ENCODE measurements at places on chromosomes 13 and 19.

- DNase-seq: peak; percentile 90
Measured at GRCh38 chr19:3687774-3688706, 12.2 kb downstream of the PIP5K1C start.

DNA sequence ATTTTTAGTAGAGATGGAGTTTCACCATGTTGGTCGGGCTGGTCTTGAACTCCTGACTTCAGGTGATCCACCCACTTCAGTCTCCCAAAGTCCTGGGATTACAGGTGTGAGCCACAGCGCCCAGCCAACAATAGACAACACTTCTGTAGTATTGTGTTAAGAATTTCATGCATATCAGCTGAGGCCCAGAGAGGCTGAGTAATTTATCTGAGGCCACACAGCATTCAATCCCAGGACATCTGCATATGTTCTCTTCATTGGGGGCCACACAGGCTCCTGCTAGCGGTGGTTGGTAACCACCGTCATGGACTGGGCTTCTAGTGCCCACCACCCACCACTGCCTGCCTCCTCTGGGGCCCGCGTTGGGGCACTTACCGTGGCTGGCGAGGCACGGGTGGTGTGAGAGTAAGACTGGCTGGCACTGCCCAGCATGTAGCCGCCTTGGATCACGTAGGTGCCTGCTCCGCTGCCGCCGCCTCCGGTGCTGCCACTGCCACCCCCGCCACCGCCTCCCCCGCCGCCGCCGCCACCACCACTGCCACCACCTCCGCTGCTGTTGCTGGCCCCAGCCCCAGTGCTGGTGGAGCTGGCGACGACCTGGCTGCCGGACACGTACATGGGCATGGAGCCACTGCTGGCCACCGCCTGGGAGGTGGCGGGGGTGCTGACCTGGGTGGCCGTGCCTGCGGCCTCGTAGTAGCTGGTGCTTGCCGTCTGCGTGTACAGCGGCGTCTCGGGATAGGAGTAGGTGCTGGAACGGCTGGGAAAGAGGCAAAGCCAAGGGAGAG, 20.3 kb downstream of the DCAF15 start:
- no peak for DNase-seq

GRCh38 chr13:45895881-45896280, 44.3 kb upstream of the SIAH3 start:
- no peak for DNase-seq

GRCh38 chr19:10895920-10896319, 24.6 kb downstream of the CARM1 start:
- no peak for DNase-seq

GRCh38 chr19:35141837-35142605, 1.0 kb upstream of the FXYD7 start:
- peak; percentile 42 for DNase-seq

DNA sequence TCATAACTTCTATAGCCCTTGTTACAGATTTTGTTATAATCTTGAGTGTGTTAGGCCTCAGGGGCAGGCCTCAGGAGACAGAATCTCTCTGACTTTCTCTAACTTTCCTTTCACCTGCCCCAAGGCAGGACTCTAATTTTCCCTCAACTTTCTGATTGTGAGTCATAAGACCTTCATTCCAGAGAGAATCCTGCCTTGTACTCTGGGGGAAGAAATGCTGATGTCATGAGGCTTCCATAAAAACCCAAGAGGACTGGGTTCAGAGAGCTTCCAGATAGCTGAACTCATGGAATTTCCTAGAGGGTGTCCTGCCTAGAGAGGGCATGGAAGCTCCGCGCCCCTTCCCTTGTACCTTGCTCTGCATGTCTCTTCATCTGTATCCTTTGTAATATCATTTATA, 5.3 kb upstream of the KBTBD6 start:
- no peak for DNase-seq

DNA sequence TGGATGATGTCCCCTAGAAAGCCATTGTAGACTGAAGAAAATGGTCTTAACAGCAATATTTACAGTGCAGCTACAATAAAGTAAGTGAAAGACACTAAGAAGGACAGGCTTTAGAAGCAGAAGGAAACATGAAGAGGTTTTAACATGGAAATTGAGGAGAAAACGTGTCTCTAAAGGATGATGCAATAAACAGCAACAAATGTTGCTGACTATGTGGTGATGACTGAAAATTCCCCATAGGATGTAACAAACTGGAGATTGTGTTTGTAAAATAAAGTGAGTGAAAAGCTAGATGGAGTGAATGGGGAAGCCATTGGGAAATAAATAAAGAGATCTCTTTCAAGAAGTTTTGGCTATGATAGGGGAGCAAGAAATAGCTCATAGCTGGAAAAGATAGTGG, 186.7 kb upstream of the IPO5 start:
- DNase-seq: no peak

DNA sequence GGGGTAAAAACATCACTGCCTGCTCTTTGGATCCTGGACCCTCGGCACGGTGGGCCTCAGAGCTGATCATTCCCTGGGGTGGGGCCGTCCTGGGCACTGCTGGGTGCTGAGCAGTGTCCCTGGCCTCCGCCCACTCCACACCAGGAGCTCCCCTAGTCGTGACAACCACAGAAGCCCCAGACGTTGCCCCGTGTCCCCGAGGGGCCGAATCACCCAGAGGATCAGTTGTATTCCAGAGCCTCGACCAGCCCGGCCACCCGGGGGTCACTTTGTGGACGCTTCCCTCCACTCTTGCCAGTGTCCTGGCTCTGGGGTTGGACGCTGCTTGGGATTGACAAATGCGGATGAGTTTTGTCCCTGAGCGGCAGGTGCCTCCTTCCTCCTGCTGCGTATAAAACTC, 10.2 kb downstream of the C2CD4C start:
- DNase-seq: no peak

DNA sequence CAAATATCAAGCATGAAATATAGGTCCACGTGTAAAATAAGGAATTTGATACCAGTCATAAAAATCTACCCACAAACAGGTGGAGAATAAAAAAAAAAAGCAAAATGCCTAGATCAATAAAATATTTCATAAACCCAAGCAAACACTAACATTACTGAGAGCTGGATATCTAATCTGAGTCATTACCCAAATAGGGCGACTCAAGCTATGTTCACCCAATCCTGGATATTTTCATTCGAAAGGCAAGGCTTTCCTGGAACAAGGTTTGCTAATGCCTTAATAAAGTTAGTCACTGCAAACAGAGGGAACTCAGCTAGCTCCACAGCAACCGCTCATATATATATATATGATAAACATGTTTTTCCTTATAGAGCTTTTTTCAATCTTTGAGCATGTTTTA, 33.5 kb upstream of the TM9SF2 start:
- DNase-seq: no peak

DNA sequence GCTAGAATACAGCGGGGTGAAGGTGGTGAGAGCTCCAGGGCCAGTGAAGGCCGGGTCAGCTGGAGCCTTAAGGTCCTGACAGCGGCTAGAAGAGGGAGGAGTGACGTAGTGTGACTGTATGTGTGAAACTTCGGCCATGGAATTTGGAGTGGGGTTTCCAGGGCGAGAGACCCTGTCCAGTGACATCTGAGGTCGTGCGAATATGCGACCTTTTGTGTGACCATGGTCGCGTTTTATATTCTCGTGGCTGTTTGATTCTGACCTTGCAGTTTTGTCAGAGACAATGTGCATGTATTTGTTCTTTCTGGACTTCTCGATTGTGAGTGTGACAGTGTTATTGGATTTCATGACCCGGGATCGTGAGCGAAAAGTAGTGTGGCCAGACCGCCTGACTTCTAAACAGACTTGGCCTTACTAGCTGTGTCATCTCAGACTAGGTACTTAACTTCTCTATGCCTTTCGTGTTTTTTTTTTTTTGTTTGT, 405 bp upstream of the ZNF569 start:
- DNase-seq: no peak

DNA sequence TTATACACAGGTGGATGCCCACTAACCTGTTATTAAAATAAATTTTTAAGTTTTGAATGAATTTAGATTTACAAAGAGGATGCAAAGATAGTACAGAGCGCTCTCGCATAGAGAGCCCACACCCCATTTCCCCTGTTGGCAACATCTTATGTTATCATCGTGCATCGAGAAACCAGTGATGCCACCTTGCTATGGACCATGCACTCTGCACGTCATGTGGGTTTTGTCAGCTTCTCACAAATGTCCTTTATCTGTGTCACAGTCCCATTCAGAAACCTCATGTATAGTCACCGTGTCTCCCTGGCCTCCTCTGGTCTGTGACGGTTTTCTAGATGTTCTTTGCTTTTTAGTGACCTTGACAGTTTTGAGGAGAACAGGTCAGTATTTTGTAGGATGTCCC, 60.0 kb downstream of the ING1 start:
- no peak for DNase-seq

DNA sequence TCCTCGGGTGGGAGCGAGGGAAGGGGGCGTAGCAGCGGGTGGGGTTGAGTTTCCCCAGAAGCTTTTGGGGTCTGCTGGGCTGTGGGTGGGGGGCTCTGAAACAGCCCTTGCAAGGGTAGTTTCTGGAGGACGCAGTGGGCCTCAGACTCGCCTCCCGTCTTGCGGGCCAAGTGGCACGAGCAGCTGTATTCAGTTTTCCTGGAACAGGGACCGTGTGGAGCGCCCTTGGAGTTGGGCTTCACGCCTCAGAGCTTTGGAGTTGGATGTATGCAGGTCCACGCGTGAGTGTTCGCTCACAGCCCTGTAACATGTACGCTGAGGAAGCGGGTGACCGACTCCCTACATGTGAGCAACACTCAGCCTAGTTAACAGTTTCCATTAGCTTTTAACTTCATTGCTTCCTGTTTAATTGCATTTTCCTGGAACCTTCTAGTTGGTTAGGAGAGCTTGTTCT, 603 bp downstream of the TM9SF2 start:
- peak; percentile 69 for DNase-seq

DNA sequence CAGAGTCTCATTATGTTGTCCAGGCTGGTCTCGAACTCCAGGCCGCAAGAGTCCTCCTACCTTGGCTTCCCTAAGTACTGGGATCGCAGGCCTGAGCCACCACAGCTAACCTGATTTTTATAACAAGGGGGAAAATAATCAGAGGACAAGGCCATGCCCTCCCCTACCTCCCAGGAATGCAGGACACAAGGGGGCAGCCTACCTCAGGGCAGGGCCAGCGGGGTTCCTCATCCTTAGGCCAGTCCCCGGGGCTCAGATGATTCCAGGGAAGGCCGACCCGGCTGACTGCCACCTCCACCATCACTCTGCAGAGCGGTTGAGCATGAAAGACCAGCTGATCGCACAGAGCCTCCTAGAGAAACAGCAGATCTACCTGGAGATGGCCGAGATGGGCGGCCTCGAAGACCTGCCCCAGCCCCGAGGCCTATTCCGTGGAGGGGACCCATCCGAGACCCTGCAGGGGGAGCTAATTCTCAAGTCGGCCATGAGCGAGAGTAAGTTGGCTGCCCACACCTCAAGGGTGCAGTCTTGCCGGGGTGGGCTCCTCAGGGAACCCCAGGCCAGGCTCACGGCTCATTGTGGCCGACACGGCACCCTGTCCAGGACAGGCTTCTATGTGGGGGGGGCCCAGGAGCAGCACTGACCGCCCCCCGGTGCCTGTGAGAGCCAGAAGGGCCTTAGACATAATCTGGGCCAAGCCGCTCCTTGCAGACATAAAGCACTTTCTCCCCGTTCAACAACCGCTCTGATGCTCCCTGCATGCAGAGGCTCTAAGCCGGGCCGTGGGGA, 26.8 kb downstream of the PEX11G start:
- no peak for DNase-seq

GRCh38 chr13:71864094-71864985, 2.7 kb downstream of the DACH1 start:
- DNase-seq: peak; percentile 93

GRCh38 chr19:3250675-3251074, 26.2 kb downstream of the CELF5 start:
- DNase-seq: no peak

Data from NCI-H1417 (cell line).